ENCODE measurements at places on chromosomes 6 and 20.

DNA sequence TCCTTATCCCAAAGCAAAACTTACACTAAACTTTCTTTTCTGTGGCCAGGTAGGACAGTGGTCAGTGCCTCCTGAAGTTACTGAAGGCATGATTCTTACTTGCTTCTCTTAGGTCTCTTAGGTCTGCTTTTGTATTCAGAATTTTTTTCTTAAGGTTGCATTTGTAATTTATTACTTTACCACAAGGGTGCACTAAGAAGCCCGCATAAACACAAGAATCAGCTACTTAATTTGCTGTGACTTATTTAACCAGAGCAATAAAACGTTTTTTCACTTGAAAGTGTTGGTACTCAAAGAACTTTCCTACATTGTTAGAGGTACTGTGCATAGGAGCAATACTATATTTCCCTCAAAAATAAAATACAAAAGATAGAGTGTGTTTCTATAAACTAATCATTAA, 75.4 kb upstream of the LAMA2 start:
- no peak for DNase-seq

DNA sequence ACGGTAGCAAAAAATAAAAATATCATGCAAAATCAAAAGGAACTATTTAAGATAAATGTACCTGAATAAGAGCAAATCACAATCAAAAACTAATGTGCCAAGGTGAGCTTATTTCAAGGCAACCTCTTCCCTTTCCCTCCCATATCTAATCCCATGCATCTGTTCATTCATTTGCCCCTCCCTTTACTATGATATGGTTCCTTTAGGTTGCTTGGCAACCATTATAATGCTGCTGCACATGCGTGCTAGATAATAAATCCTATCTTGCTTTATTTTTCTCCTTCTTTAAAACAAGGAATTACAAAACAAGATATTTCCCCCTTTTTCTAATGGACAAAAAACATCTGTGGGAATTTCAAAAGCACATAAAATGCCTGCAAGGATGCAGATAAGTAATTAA, 318.2 kb upstream of the POU3F2 start:
- no peak for DNase-seq

GRCh38 chr6:18277237-18278006, 13.1 kb upstream of the DEK start:
- no peak for DNase-seq

DNA sequence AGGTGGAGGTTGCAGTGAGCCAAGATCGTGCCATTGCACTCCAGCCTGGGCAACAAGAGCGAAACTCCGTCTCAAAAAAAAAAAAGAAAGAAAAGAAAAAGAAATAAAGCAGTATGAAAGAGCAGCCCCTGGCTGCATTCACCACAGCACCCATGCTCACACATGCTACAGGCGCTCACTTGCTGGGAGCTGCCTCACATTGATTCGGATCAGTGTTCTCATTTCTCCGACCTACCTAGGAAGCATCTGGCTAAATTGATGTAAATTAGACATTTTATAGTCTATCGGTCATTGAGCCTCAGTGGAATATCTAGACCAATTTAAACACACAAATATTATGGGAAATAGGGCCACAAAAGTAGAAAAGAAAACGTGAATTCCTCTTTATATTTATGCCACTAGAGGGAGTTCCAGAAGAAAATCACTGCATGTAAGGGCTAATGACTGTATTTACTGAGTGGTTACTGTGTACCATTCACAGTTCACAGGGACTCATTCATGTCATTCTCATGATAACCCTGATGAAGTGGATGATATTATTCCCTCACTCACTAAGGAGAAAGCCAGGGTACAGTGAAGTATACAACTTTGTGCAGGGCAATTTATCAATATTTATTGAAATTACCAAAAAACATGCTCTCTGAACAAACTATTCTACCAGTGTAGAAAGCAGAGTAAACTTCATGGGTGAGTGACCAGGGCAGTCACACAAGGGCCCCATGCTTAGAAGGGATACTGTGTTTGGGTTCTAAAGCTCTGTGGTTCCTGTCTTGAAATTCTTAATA, 5.3 kb upstream of the MOG start:
- DNase-seq: no peak

GRCh38 chr6:143647191-143647590, 30.6 kb upstream of the PHACTR2 start:
- no peak for DNase-seq

DNA sequence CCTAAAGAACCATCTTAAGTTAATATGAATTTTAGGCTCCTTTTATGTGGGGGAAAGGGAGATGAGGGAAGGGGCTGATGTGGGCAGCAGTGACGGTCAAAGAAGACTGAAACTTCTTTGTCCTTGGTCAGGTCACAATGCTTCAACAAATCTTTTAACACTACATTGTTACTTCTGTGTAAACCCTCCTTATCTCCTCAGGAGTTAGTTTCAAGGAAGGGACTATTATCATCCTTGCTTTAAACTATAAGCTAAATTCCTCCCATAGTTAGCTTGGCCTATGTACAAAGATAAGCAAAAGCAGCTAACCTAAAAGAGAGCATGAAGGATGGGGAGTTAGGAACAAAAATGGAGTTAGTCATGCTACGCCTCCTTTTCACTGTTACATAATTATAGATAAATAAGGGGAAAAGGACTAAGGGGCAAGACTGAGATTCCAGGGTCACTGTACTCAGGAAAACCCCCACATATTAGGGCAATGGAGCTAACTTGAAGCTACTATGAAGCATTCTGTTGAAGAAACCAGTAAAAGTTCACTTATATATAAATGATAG, 172.7 kb upstream of the RUNX2 start:
- no peak for DNase-seq

- DNase-seq: no peak
These were observed 345.2 kb downstream of the ZFAND3 start for GRCh38 chr6:38164671-38165108.

- no peak for DNase-seq
These were observed 5.6 kb upstream of the SYNE1 start for GRCh38 chr6:152642578-152643375.

GRCh38 chr6:103042336-103042735, 1648.8 kb downstream of the GRIK2 start:
- DNase-seq: no peak

- DNase-seq: no peak
These were observed 8.4 kb upstream of the STK35 start for GRCh38 chr20:2093159-2093781.

DNA sequence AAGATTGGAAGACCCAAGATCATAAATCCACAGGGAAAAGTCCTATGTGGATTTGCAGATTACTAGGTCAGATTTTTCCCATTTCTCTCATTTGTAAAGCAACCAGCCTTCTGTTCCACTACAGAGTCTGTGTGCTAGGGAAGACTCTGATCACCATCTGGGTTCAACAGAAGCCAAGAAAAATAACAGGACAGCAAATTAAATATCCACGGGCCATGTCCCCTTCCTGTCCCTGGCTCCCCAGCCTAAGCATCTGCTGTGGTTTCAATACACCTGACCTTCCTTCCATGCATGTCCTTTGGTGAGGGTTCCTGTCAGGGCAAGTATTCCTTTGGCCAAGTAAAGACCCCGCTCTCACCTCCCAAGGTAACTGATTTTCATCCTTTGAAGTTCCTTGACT, 558.8 kb downstream of the KIF16B start:
- no peak for DNase-seq

GRCh38 chr6:158311626-158312025, 639 bp upstream of the TULP4 start:
- DNase-seq: no peak

DNA sequence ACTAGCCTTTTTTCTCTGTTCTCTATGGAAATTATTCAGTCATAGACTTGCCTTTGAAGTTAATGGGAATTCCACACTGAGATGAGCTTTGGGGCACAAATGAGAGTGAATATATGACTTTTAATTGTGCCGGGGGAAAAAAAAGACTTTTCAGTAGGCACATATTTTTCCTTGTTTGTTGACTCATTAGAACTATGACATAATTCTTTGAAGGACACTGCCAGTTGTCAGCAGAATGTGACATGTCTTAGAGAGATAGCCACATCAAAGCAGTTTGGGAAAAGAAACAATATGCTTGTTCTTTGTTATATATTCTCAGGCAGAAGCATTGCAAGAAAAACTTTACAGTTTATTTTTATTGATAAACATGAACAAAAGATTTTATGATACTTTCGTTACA, 138.3 kb downstream of the COL9A1 start:
- no peak for DNase-seq

GRCh38 chr20:63409834-63410435, 48.8 kb upstream of the CHRNA4 start:
- no peak for DNase-seq

DNA sequence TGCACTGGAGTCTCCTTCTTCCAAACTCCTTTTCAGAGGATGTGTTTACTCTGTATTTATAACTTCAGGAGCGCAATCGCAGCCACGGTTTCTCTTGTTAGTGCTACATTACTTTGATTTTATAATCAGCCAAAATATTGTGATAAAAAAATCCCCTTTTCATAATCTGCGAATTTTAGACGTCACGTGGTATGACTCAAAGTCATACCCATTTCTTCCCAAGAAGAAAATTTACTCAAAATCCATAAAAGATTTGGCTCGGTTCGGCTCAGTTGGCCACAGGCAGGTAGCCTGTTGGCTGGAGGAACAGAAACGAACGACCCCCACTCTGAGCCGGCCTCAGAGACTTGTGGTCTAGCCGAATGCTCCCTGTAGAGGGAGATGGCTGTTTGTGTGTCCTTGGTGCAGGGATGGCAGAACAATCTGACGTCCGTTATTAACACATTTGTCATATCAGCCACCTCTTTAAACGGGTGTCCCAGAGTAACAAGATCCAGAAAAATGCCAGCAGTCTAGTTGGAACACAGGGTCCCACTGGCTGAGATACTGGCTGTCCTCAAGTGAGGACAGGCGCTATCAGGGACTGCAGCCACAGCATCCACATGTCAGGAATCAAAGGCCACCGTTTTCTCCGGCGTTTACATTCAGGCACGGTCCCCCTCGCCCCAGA, 247.6 kb downstream of the DLL1 start:
- DNase-seq: no peak

- no peak for DNase-seq
These were observed 12.2 kb downstream of the TTLL2 start for GRCh38 chr6:167336844-167337630.

DNA sequence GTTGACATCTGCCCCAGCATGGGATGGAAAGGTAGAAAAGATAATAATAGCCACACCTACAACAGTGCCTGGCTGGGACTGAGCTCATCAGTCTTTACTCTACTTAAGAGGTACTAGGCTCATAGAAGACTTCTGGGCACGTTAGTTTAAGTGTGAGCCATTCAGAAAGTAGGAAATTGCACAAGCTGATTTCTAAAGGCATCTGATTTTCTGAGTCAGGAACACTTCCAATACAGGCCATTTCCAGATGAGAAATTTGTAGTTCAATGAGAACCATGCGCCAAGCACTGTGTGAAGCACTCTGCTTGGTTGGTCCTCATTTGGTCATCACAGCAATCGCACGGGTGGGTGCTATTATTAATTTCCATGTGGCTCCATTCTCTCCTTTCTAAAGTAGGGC, 42.3 kb downstream of the MOCS1 start:
- no peak for DNase-seq

DNA sequence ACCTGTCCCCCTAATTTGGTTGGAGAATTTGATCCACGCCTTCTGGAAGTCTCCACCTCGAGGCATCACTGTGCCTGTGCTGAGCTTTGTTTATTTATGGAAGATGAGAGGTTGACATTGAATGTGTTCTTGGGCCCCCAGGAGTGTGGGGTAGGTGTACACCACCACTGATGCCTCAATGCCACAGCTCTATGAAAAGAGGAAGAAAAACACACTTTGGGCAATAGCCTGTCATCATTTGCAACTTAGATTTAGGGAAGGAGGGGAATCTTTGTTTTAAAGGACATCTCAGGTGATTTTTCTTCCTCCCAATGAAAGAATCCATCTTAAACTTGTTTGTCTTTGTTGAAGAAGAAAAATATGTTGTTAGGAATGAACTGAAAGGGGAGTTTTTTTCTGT, 42.6 kb downstream of the TBC1D7 start:
- no peak for DNase-seq

GRCh38 chr6:15058200-15059061, 187.4 kb upstream of the JARID2 start:
- no peak for DNase-seq

GRCh38 chr6:111718990-111719389, 113.3 kb upstream of the TRAF3IP2 start:
- no peak for DNase-seq

DNA sequence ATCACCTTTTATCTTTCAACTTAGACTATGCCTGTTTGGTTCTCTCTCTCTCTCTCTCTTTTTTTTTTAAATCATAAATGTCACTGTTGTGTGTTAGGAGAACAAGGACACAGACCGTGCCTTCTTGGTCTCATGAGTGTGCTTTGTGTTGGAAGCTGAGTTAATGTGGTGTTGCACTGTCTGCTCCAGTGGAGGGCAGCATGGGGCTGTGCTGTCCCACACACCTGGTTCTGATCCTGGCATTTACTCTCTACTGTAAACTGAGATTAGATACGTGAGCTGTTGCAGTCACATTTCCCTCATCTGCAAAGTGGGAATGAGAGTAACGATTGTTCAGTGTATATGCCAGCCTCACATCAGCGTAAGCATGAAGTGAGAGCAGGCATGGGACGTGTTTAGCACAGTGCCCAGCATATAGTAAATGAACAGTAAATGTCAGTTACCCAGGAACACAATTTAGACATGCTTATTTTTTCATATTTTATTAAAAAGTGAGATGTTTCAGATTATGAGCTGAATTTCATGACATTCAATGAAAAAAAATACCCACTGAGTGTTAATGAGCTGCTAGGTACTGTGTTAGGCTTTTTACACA, 161.1 kb downstream of the FARS2 start:
- DNase-seq: no peak

GRCh38 chr6:134029495-134030455, 22.6 kb downstream of the SLC2A12 start:
- no peak for DNase-seq

- DNase-seq: no peak
These were observed 266.5 kb upstream of the QKI start for GRCh38 chr6:163147994-163148393.

DNA sequence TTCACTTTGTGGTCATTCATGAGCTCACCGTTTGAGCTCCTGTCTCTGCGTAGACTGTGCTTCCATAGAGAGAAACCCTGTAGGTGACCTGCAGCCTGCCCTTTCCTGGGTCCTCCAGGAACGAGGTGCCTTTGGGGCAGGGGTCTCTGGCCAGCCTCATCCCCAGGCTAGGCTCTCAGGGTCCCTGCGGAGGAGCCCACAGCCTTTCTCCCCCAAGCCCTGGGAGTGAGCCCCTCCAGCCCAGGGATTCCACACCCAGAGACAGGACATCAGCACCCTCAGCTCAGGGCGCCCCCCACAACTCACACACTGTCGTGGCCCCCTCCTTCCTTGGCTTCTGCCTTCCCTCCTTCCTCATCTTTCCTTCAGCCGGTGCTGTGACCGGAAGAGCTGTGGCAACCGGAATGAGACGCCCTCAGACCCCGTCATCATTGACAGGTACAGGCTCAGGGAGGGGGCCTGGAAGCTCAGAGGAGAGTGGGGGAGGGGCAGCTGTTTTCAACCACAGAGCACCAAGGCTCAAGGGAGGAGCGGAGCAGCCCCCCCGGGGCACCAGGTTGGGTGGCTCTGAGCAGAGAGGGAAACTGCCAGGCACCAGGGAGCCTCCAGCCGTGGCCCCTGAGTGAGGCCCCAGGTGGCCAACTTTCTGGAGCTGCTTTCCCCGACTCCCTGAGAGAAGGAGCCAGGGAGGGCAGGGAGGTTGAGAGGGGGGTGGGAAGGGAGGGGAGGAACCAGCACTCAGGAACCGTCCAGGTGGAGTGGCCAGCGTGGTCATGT, 16.8 kb downstream of the EBF4 start:
- DNase-seq: no peak
